Neural progenitor cell (in vitro differentiated cells): ENCODE measurements at places on chromosomes 7 and 10. TPM values are rescaled to one million over a fixed set of nuclear protein-coding genes. Genes with fewer than 3 reads are reported as not detected.

Gene JAKMIP3
- 0.31 and 0.37 TPM in 2 replicates for total RNA-seq

Gene PSD
- total RNA-seq, result 0.09 and 2.8 TPM in 2 replicates

Gene AOAH
- total RNA-seq, result 5.5 and 5.9 TPM in 2 replicates

Gene GTF2IRD2
- total RNA-seq, result 4.1 and 12.2 TPM in 2 replicates

Gene HOXA1
- total RNA-seq, result not detected in 2 replicates

Gene ANXA7
- total RNA-seq, result 49.1 and 53.6 TPM in 2 replicates

- H3K27me3 ChIP-seq, result no peaks in the 10 kb centered on the region
- H3K4me3 ChIP-seq, result no peak overlapping the region
- DNase-seq, result no peak
- no peaks in the 10 kb centered on the region for H3K36me3 ChIP-seq
- H3K27ac ChIP-seq, result no peak overlapping the region
- H3K4me1 ChIP-seq, result peaks cover 23% of the 10 kb centered on the region
Observed at GRCh38 chr10:124603376-124604213, 140.6 kb downstream of the FAM53B start.

DNA sequence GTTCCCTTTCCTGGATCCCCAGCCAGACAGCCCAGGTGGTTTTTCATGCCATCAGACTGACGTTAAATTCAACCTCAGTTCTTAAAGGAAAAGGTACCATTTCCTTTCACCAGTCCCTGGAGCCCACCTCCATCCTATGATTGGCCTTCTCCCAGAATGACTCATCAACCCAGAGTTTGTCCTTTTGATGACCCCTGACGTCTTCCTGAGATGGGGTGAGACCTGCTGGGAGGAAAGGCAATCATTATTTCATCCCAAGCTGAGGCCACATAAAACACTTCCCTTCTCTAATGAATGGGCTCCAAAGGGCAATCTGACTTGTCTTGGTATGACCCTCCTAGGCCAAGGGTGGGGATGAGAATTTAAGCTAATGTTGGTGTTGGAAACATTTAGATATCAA lies 750.7 kb downstream of the SUGCT start:
- no peaks in the 10 kb centered on the region for H3K4me1 ChIP-seq
- no peaks in the 10 kb centered on the region for H3K27me3 ChIP-seq
- DNase-seq, result no peak
- no peaks in the 10 kb centered on the region for H3K36me3 ChIP-seq
- no peak overlapping the region for H3K27ac ChIP-seq

DNA sequence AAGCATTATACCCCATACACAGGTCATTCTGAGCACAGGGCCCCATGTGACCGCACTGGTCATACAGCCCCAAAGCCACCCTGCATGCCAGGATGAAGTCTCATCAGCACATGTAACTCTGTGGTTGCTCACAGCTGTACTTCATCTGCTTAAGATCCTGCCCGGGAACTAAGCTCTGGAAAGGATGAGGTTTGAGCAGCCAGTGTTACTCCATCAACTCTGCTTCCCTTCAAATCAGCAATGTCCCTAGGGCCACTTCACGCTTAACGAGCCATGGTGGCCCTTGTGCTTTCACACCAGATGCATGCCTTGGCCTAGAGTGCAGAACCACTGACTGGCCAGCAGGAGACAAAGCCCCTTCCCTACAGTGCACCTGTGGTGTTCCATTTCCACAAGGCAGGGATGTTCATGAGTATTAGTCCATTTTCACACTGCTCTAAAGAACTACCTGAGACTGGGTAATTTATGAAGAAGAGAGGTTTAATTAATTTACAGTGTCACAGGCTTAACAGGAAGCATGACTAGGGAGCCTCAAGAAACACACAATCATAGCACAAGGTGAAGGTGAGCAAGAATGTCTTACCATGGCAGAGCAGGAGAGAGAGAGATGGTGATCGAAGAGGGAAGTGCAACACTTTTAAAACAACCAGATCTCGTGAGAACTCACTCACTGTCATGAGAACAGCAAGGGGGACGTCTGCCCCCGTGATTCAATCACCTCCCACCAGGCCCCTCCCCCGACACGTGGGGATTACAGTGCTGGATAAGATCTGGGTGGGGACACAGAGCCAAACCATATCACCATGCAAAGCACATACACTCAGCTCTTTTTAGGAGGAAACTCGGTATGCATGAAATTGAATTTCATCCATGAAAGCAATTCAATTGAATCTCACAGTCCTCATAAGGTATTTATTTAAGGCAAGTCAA lies 149.0 kb upstream of the CDCA7L start:
- no peak overlapping the region for H3K27ac ChIP-seq
- H3K4me3 ChIP-seq, result no peak overlapping the region

- H3K27me3 ChIP-seq, result no peaks in the 10 kb centered on the region
- DNase-seq, result no peak
- H3K4me1 ChIP-seq, result no peaks in the 10 kb centered on the region
- H3K27ac ChIP-seq, result no peak overlapping the region
- H3K36me3 ChIP-seq, result no peaks in the 10 kb centered on the region
Observed at GRCh38 chr10:61125560-61126170, 181.7 kb upstream of the RHOBTB1 start.

- no peaks in the 10 kb centered on the region for H3K36me3 ChIP-seq
- H3K4me3 ChIP-seq, result no peak overlapping the region
- H3K27ac ChIP-seq, result no peak overlapping the region
- no peaks in the 10 kb centered on the region for H3K27me3 ChIP-seq
- H3K4me1 ChIP-seq, result no peaks in the 10 kb centered on the region
- DNase-seq, result no peak
Observed at GRCh38 chr7:155979994-155980393, 167.7 kb upstream of the SHH start.

DNA sequence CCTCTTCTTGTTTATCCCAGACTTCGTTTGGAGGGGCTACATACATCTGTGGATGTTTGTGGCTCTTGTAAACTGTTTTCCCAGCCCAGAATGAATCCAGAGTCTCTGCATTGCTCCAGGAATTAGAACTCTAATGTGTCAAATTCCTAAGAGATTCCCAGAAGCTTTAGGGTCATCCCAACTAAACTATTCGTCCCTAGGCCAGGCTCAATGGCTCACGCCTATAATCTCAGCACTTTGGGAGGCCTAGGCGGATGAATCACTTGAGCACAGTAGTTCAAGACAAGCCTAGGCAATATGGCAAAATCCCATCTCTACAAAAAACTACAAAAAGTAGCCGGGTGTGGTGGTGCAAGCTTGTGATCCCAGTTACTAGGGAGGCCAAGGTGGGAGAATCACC lies 28.5 kb downstream of the ARHGAP19 start:
- no peak overlapping the region for H3K4me3 ChIP-seq
- no peak overlapping the region for H3K27ac ChIP-seq
- no peaks in the 10 kb centered on the region for H3K27me3 ChIP-seq
- no peaks in the 10 kb centered on the region for H3K4me1 ChIP-seq
- no peak for DNase-seq
- no peaks in the 10 kb centered on the region for H3K36me3 ChIP-seq

GRCh38 chr7:55500117-55500756 lies 72.1 kb downstream of the VOPP1 start:
- no peak overlapping the region for H3K27ac ChIP-seq
- no peak overlapping the region for H3K4me3 ChIP-seq
- H3K36me3 ChIP-seq, result no peaks in the 10 kb centered on the region
- no peaks in the 10 kb centered on the region for H3K27me3 ChIP-seq
- no peak for DNase-seq
- H3K4me1 ChIP-seq, result peaks cover 21% of the 10 kb centered on the region

DNA sequence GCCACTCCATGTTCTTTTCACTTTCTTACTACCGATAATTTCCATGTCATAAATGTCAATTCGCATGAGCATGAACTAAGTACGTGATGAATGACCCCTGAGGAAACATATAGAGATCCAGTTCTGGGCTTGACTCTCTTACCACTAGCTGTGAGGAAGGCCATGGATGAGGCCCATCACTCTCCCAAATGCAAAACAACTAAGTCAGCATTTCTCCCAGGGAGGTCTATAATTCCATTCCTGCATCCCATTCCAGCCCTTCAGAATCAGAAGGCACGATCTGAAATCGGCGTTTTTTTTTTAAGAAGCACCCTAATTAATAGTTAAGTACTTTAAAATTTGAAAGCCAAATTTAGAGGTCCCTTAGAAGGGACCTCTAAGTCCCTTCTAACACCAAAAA lies 116.5 kb downstream of the CABCOCO1 start:
- H3K27me3 ChIP-seq, result no peaks in the 10 kb centered on the region
- no peak for DNase-seq
- H3K4me3 ChIP-seq, result no peak overlapping the region
- no peak overlapping the region for H3K27ac ChIP-seq
- no peaks in the 10 kb centered on the region for H3K4me1 ChIP-seq

GRCh38 chr10:115606741-115607140 lies 513.6 kb downstream of the ATRNL1 start:
- H3K4me1 ChIP-seq, result no peaks in the 10 kb centered on the region
- H3K27me3 ChIP-seq, result no peaks in the 10 kb centered on the region
- H3K36me3 ChIP-seq, result no peaks in the 10 kb centered on the region

- H3K36me3 ChIP-seq, result no peaks in the 10 kb centered on the region
- no peak for DNase-seq
- H3K4me3 ChIP-seq, result no peak overlapping the region
Observed at GRCh38 chr7:103966593-103967277, 22.7 kb downstream of the RELN start.

GRCh38 chr7:9125246-9125645 lies 691.8 kb downstream of the NXPH1 start:
- no peak for DNase-seq
- no peak overlapping the region for H3K27ac ChIP-seq
- no peaks in the 10 kb centered on the region for H3K27me3 ChIP-seq
- H3K36me3 ChIP-seq, result no peaks in the 10 kb centered on the region
